ENCODE measurements at places on chromosomes 11 and 22.

DNA sequence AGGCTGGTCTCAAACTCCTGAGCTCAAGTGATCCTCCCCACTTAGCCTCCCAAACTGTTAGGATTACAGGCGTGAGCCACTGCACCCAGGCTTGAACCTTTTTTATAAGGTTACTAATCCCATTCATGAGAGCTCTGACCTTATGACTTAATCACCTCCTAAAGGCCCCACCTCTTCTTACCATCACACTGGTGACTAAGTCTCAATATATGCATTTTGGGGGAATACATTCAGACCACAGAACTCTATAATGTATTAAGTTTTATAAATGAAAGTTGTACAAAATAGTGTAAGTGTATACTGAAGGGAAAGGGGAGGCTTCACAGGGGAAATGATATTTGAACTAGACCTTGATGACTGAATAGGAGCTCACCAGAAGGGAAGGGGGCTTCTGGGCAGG, 28.4 kb upstream of the RBFOX2 start:
- no peak for DNase-seq

DNA sequence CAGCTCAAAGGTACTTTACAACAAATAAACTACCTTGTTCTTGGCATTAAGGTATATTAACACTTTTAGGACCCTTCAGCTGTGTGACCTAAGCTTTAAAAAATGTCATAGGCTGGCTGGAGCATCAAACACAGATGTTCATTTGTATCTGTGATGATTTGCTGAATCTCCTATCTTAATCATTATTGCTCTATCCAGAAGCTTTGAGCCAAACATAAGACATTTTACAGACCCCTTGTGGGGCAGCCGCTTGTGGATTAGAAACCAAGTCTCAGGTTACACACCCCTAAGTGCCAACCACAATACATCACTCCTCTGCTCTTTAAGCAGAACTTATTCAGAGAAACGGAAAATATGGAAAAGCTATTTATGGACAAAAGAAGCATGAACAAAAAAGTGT, 394.2 kb upstream of the CCDC90B start:
- DNase-seq = no peak

- no peak for DNase-seq
These were observed 17.8 kb upstream of the OAF start for GRCh38 chr11:120192831-120193625.

- DNase-seq = no peak
These were observed 1558.9 kb downstream of the FAM181B start for GRCh38 chr11:81174646-81175330.

- DNase-seq = no peak
These were observed 315.0 kb downstream of the BRD1 start for GRCh38 chr22:49512487-49513165.

GRCh38 chr22:20829491-20830134, 29.0 kb downstream of the PI4KA start:
- no peak for DNase-seq

- no peak for DNase-seq
These were observed 20.3 kb upstream of the PGM2L1 start for GRCh38 chr11:74418509-74418895.

GRCh38 chr11:83649528-83649855, 363.3 kb upstream of the CCDC90B start:
- no peak for DNase-seq

DNA sequence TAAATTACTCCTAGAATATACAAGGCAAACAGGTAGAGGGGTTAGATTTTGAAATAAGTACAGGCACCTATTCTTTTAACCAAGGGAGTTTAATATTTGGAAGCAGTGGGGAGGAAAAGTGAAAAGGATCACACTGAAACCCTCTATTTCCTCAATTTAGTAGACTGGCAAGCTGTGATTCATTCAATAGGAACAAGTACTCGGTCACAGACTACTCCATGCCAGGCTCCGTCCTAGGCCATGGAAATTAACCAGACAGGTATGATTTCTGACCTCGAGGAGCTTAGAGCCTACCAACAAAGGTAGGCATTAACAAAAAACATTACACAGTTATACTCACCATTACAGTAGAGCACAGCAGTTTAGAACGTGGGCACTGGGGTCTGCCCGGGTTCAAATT, 40.9 kb downstream of the SIK3 start:
- DNase-seq = no peak
